Stimulated activated CD8-positive, alpha-beta memory T cell treated with anti-CD3 and anti-CD28 coated beads, Interleukin-4, amount 100 ng/mL, for 1 hour (primary cell): ENCODE measurements at places on chromosomes 13 and 19.

- DNase-seq: no peak
Observed at GRCh38 chr13:72204291-72204690, 337.3 kb upstream of the DACH1 start.

DNA sequence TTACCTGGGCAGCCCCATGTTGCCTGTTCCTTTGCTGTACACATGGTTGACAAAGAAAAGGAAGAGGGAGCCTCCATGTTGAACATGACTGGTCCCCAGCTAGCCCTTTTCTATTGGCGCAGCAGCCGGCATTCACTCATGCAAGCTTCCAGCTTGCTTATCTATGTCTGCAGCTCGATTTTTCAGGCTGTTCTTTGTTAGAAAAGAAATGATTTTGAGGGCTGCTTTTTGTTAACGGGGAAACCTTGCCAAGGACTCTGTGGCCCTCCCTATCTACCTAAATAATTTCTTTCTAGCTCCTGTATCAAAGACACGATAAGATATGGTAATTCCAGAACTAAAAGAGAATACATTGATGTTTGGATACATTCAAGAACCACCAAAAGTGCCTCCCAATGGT, 20.4 kb upstream of the ADGRE2 start:
- DNase-seq: no peak

DNA sequence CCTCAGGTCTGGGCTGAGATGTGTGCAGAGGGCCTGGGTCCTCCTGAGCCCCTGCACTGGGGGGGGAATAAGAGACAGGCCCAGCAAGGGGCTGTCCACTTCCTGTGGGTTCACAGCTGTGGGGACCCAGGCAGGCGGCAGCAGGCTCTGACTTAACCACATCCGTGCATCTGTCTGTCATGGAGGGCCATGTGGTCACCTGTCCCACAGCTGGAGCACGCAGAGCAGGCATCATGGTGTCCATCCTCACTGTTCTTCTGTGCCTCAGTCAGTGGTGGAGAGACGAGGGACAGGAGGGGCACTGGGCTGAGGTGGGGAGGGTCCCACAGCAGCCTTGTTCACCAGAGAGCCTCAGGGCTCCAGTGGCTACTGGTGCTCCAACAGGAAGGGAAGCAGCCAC, 16.3 kb upstream of the KIR3DL3 start:
- no peak for DNase-seq

- no peak for DNase-seq
Observed at GRCh38 chr19:35628264-35628564, 622 bp upstream of the RBM42 start.

- no peak for DNase-seq
Observed at GRCh38 chr13:30877335-30877734, 28.7 kb upstream of the MEDAG start.

DNA sequence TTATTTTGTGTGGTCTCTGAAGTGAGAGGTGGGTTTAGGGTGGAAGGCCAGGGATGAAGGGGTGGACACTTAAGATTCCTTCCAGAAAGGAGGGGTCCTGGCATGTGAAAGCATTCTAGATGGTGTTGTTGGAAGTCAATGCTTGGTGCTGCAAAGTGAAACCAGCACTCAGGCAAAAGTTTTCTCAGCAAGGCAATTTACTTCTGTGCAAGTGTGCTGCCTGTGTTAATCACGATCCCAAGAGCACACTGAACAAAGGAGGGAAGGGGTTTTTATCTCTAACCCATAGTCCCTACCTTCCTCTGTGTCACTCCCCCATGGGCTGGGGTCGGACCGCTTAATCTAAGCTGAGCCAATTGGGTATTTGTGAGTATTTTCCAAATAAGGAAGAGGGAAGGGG, 1.3 kb downstream of the ZNF134 start:
- DNase-seq: no peak

DNA sequence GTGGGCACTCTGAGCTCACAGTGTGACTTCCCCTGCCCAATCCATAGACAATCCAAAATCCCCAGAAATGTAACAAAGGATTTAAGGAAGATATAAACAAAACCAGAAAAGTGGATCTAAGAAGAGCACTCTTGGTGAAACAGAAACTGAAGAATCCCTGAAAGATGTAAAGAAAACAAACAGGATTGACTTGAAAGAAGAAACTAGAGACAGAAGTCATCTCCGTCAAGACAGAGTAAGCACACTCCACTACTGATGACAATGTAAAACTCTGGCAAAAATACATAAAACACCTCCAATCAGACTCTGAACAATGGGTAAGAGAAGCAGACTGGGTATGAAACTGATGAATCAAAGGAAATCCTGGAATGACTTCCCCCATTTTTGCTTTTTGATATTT, 13.5 kb downstream of the TUBGCP3 start:
- no peak for DNase-seq

DNA sequence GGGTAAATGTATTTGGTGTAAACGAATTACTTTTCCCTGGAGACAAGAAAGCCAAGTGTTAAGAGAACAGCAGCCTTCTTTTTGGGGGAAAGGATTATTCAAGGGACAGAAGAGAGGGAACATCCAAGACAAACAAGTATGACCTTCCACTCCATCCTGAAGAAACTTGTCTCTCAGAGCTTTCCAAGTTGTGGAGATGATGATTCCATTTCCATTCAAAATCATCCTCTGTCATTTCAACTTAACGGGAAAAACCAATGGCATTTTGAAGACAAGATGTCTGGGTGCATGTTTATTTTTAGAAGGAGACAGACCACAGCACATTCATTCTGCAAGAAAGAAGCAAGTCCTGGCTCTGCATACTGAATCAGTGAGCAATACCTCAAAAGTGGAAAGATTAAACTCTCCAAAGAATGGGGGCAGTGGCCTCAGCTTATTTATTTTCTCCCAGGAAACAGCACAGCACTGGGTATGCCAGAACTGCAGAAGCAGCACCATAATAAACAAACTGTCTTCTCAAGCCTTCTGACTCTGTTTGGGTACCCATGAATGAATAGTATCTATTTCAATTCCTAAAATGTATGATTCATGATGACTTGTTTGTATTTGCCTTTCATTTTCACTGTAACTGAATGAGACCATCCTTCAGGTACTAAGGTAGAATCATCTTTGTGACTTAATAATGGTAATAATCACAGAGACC, 541.0 kb downstream of the RFC3 start:
- DNase-seq: no peak

DNA sequence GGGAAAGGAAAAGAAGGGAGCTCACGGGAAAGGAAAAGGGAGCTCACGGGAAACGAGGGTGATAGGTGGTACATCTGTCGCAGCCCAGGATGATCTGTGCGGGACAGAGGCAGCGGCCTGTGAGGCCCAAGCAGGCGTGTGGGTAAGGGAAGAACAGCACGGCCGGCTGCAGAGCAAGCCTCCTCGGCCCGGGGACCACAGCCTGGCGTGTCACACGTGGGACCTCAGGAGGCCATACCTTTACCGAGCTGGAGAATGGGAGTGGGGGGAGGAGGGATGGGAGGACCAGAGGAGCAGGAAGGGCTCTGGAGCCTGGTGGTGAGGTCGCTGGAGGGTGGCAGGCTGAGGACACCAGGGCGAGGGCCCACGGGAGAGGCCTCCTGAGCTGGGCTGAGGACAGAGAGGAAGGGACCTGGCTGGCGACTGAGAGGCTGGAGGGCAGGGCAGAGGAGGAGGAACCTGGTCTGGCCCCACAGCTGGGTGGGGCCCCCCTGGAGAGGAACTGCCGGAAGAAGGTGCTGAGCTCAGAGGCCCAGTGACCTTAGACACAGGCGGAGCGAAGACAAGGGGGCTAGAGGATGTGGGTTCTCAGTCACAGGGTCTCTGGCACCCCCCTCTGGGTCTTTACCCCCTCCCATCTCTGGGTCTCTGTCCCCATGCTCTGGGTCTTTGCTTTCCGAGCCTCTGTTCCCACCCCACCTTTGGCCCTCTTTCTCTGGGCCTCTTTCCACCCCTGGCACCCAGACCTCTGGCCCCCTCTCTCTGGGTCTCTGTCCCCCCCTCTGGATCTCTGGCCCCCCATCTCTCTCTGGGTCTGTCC, 2.9 kb upstream of the FTL start:
- DNase-seq: no peak

DNA sequence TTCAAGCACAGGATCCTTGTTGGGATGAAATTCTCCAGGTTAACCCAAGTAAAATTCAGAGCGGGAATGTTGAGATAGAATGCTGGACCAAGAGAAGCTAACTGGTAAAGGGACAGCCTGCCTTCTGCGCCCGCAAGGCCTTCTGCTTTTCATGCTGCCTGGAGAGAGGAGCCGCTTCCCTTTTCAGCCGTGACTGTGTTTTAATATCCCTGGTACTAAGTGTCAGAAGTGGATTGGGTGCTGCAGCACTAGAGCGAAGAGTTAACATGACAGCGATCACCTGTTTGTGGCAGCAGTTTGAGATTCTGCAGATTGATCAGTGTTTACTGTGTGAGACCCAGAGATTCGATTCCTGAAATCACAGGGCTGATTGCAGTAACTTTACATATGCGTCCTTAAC, 197.4 kb upstream of the ZNF536 start:
- no peak for DNase-seq

DNA sequence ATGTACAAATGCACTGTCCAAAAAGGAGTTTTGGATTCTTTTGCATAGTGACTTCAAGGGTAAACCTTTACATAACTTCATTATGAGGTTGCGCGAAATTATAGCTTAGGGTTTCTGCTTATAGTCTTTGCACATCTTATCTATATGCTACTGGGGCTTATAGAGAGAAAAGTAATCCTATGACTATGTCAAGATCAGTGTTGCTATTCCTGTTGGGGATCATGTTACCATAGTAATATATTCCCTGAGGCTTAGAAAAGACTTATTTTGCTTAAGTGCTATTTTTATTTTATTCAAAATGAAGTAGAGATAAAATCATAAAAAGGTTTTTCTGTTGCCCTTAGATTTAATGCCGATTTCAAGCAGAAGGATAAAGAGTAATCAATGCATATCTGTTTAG, 14.7 kb upstream of the POSTN start:
- DNase-seq: no peak

- DNase-seq: no peak
Observed at GRCh38 chr13:77800219-77800618, 102.7 kb downstream of the SLAIN1 start.

GRCh38 chr19:29495901-29496441, 29.8 kb upstream of the VSTM2B start:
- DNase-seq: no peak

GRCh38 chr19:2495651-2496316, 19.9 kb downstream of the GADD45B start:
- no peak for DNase-seq

- no peak for DNase-seq
Observed at GRCh38 chr13:77430377-77430951, 103.6 kb upstream of the MYCBP2 start.

GRCh38 chr19:18610245-18610555, 2.5 kb upstream of the TMEM59L start:
- DNase-seq: no peak

GRCh38 chr13:75889427-75889826, 253.3 kb downstream of the LMO7 start:
- no peak for DNase-seq

DNA sequence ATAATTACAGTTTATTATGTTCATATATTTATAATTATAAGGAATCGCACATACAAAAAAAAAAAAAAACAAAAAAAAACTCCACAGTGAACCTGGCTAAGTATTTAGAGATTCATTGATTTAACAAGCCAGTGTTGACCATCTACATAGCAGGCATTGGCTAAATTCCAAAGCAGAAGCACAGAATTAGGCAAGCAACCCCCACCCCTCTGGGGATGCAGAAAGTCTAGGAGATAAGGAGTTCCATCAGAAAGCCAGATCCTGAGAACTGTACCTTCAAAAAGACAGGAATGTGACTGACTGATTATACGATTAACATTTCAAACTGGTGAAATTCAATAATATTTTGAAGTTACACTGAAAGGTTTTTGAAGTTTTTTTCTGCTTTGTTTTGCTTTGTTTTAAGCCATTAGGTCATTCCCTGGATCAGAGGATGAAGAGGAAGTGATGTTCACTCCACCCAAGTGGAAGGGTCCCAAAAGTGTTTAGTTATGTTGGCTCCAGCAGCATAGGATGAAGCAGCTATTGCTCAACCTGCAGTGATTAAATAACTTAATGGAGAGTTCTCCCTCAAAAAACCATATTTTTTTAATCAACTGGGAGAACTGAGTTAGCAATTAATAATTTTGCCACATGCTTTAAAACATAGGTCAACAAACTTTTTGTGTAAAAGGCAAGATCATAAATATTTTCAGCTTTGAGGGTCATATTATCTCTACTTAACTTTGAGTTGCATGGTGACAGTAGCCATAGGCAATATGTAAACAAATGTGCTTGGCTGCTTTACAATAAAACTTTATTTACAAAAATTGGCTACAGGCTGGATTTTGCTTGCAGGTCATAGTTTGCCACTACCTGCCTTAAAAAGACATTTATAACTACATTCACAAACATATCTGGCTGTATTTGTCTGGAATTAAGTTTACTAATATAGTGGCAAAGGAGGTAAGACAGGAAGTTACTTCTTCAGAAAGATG, 49.6 kb downstream of the DOCK9 start:
- no peak for DNase-seq

DNA sequence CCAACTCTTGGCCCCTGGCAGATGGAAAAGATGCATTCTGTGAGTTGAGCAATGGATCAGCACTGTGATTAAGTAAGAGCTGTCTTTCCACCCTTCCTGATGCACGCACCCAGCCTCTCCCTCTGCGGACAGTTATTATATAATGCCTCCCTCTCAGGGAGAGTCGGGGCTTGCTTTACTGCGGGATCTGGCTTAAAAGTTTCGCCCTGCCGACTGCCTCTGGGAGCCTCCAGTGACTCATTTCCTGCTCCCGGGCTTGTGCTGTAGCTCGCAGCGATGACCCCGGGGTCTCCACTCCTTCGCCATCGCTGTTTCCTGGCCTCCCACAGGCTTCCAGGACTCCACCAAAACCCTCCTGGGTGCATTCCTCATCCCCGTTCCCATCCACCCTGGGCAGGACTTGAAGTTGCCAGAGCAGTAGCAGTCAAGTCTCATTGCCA, 107.4 kb upstream of the SLC7A1 start:
- no peak for DNase-seq

GRCh38 chr19:18097217-18097992, at the start of gene MAST3:
TSS of gene MAST3 (plus strand) at chr19:18097778. CDS start at chr19:18097793, 15 bp downstream.
- DNase-seq: peak; percentile 81

DNA sequence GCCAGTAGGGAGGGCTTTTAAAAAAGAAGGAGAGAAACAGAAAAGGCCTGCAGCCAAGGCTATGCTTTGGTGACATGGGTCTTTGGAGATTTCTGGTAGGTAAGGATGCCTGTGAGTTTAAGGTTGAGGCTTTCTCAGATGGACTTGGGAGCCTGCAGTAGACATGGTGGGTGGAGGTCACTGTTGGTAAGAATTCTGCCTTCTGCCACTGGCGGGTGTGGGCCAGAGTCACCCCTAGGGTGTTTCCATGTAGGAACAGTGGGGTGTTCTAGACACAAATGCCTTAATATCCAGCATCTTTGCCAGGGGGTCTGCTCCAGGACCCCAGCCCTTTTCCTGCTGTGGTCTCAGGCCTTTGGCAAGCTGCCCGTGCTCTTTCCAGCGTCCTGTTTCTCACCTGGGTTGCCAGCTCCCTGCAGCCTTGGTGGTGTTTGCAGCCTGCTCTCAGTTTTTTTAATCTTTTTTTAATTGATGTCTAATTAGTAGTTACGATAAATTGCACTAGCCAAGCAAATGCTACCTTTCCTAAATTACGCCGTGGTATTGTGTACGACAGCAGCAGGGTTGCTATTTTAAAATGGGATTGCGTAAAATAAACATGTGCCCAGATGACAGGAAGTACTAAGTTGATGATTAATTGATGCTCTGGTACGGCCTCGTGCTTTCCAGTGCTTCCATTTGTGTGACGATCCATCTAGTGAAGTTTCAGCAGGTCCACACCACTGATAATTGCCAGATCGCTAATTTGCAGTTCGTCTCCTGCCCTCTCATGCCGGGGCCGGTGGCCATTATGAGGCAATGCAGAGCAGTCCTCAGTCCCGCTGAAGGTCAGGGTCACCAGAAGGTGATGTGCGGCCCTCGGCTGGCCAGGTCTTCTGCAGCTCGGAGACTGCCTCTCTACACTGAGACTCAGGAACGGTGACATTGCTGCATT, 35.3 kb upstream of the NPAS1 start:
- no peak for DNase-seq
